ENCODE measurements at places on chromosomes 4 and X.

- peaks cover 18% of the 10 kb centered on the region for H3K27me3 ChIP-seq
- H3K27ac ChIP-seq = peak overlapping the region; percentile 94
- DNase-seq = no peak
- H3K4me1 ChIP-seq = peaks cover 9% of the 10 kb centered on the region
- H3K4me3 ChIP-seq = peak overlapping the region; percentile 90
These were observed 1.1 kb downstream of the ZFP42 start for GRCh38 chr4:187996502-187997177.

GRCh38 chr4:115629270-115629669 is 515.9 kb upstream of the NDST4 start:
- H3K27me3 ChIP-seq = no peaks in the 10 kb centered on the region
- no peaks in the 10 kb centered on the region for H3K36me3 ChIP-seq
- no peak for DNase-seq
- H3K4me3 ChIP-seq = no peak overlapping the region
- H3K4me1 ChIP-seq = no peaks in the 10 kb centered on the region
- H3K27ac ChIP-seq = no peak overlapping the region

DNA sequence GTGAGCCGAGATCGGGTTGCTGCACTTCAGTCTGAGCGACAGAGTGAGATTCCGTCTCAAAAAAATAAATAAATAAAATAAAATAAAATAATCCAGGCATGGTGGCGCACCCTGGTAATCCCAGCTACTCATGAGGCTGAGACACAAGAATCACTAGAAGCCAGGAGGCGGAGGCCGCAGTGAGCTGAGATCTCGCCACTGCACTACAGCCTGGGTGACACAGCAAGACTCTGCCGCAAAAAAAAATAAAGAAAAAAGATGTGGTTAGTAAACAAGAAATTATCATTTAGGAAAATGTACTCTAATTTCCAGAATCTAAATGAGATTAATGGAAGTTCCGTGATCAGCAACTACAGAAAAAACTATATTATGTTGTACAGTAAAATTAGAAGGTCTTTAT is 14.5 kb upstream of the LRBA start:
- H3K27ac ChIP-seq = no peak overlapping the region
- H3K27me3 ChIP-seq = no peaks in the 10 kb centered on the region
- no peak overlapping the region for H3K4me3 ChIP-seq
- DNase-seq = no peak

- peaks cover 23% of the 10 kb centered on the region for H3K4me1 ChIP-seq
- no peaks in the 10 kb centered on the region for H3K27me3 ChIP-seq
- H3K27ac ChIP-seq = no peak overlapping the region
- no peak overlapping the region for H3K4me3 ChIP-seq
- no peaks in the 10 kb centered on the region for H3K36me3 ChIP-seq
- no peak for DNase-seq
These were observed 70.7 kb upstream of the DCLK2 start for GRCh38 chr4:150007512-150007911.

Measured in type B pancreatic cell (in vitro differentiated cells).